ENCODE measurements at places on chromosomes 2 and 18.

GRCh38 chr2:217652761-217653639, 349.8 kb downstream of the TNS1 start:
- DNase-seq, result no peak

- no peak for DNase-seq
These were observed 28.7 kb upstream of the RPRD1A start for GRCh38 chr18:36095936-36096519.

GRCh38 chr2:86333378-86333777, 4.0 kb downstream of the REEP1 start:
- DNase-seq, result no peak

DNA sequence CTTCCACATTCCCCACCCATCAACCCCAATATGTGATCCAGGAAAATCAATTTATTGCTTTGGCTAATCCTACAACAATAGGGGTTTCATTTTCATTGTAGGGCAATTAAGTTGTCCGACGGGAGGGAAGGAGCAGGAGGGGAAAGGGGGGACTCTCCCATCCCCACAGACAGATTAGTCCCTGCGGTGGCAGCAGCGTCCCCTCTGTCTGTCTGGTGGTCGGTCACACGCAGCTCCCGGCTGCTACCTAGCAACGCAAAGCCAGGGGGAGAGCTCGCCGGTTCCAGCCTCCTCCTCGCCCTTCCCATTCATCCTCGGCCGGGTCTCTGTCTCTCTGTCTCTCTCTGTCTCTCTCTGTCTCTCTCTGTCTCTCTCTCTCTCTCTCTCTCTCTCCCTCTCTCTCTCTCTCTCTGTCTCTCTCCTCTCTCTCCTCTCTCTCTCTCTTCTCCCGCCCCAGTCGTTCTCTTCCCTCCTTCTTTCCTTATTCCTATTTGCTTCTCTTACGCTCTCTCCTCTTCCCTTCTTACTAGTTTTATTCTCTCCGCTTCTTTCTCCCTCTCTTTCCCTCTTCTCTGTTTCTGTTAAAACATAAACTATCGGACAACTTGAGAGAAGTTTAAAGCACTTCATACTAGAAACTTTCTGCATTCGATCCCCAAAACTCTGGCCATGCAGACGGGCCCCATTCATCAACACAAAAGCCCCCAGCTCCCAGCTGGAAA, 1.2 kb downstream of the LRP2 start:
- no peak for DNase-seq

DNA sequence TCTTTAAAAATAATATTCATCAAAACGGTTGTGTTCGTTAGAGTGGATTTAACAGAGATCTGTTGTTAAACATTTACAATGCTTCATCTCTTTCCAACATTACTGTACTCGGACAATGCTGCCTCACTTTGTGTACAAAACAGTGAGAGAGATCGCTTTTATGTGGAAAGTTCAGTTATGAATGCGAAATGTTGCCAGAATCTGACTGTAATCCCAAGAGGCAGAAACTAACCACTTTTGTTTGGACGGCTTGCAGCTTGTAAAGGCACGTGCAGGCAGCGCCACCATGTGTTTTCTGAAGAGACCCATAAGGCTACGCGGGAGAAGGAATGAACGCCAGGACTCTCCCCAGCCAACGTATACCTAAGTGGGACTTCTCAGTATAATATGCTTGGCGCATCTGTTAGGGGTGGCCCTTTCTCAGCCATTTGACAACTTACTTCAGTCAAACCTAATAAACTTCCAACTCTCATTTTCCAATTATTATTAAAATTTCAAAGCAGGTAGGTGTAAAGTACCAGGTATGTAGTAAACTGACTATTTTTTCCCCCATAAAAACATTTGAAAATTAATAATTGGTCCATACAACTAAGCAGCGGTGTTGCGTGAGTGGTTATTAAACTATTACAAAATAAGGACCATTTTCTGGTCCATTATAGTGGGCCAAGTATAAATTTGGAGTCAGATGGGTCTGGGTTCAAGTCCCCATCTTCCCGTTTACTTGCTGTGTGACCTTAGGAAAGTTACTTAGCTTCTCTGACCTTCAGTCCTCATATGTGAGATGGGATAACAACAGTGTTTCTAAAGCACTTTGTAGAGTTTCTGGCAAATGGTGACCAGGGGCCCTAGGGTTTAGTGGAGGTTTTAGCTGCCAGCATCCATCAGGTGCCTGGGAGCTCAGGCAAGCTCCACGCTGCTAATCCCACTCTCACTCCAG, 5.6 kb upstream of the NAPG start:
- peak; percentile 53 for DNase-seq

- no peak for DNase-seq
These were observed 20.5 kb downstream of the SH2D6 start for GRCh38 chr2:85439025-85439472.

DNA sequence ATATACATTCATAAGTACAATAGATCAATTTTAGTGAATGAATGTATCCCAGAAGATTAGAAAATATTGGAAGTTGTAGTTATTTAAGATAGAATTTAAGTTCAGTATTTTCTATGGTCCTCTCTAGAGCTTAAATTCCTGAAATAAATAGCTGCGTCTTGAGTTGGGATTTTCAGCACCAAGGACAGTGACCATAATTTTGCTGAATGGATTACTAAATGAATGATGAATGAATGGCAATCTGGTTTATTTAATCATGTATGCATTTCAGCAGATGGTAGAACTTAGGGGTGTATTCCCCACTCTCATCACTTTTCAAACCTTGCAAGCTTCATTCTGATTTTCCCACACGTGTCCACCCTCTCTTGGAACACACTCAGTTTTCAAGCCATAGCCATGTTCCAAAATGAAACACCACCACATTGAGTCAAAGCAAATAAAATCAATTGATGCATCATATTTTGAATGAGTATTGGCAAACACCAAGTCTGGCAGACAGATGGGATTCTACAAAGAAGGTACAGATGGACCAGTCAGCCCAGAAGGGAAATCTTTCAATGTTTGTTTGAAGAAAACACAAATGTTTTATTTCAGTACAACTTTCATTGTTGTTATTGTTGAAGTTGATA, 362.2 kb upstream of the NXPH2 start:
- DNase-seq, result no peak

- no peak for DNase-seq
These were observed 39.2 kb upstream of the KCNJ13 start for GRCh38 chr2:232815569-232815968.

DNA sequence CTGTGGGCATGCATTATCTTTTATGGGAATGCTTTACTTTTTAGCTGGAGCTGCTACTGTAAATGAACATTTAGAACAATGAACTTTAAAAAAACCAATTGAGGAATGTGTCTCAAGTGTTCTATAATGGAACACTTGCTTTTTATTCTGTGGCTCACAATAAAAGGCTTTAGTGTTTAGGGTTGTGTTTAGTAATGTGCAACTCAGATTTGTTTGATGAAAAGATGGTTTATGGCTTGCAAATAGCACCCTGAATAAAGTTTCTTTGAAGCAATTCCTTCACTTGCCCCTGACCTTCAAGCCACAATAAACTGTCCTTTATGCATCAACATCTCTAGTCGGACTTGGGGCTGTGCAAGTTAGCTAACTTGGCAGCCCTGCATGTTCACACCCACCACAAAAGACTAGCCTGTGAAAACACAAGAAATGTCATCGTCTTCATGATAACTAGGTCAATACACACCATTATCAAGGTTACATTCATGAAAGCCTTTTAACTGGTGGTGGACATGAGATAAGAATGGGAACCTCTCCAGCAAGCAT, 98.7 kb downstream of the MYO1B start:
- DNase-seq, result no peak

DNA sequence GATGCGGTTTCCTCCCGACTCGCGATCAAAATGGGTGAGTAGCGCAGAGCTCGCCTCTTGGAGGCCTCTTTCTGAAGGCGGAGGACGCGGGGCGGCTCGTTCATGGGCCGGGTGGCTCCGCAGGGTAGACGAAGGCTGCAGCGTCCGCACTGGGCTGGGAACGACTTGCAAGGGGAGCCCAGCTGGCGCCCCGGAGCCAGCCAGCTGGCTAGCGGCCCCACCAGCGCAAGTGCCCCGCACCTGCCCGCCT, 328 bp upstream of the PASK start:
- DNase-seq, result no peak

DNA sequence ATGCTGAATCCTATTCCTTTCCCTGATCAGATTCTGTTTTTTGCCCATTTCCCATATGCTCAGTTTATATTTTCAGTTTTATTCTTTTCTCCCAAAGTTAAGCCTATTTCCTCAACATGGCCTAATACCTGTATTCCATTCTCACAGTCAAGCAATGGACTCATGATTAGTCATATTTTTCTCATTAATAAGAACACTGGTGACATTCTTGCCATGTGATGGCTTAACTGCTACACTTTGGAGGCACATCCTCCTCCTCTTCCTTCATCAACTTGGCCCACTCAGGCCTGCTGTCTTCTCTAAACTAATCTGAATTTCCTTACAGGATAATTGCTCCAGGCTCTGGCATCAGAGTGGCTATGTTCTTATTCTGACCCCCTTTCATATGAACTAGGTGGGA, 679.2 kb downstream of the NYAP2 start:
- DNase-seq, result no peak

DNA sequence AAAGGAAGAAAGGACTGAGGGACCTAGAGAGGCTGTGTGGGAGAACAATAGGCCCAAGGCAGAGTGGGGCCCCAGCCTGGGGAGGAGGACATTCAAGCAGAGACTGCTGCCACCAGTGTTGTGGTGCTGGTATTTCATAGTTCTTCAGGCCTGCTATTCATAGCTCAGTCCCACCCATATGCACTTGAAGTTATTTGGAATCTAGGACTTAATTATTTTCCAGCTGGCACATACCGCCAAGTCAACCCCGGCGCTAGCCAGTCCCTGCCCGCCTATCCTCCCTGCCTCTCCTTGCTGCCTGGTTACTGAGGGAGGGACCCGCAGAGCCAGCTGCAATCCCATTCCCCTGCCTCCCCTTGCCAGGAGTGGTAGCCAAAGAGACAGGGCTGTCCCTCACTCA, 141.2 kb downstream of the CABLES1 start:
- DNase-seq, result no peak

GRCh38 chr2:156332284-156332533, 312 bp downstream of the NR4A2 start:
- no peak for DNase-seq

DNA sequence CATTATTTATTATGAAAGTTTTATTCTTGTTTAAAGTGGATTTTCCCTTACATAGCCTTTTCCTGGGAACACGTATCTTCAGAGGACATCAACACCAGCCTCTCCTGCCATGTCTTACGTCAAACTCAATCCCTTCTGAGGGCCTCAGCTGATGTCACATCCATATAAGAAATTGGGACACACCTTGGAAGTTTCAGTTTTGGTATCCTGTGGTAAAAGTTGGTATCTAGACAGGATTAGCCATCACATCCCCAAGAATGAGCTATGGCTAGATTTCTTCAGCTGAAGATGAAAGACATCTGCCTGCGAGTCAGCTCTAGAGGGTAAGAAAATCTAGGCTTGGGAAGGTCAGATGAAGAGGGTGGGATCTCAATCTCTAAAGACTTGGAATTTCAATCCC, 75.8 kb upstream of the ZNF516 start:
- DNase-seq, result no peak

GRCh38 chr18:22048221-22048620, 121.2 kb upstream of the GATA6 start:
- DNase-seq, result no peak

DNA sequence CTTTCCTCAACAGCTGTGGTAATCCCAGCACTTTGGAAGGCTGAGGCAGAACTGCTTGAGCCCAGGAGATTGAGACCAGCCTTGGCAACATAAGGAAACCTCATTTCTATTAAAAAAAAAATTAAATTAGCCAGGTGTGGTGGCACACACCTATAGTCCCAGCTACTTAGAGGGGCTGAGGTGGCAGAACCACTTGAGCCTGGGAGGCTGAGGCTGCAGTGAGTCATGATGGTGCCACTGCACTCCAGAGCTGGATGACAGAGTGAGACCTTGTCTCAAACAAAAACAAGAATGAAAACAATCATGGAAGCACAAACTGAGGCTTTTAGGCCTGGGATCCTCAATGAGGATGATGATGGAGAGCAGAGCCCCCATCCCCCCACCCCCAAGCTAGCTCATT, 19.8 kb downstream of the GAREM1 start:
- DNase-seq, result no peak

- DNase-seq, result no peak
These were observed 225.7 kb upstream of the FOSL2 start for GRCh38 chr2:28166956-28167355.

GRCh38 chr18:36255072-36255698, 42.3 kb upstream of the FHOD3 start:
- no peak for DNase-seq

All from CD4-positive, alpha-beta T cell (primary cell).